ENCODE measurements at places on chromosomes 2 and 18. TPM values are rescaled to one million over a fixed set of nuclear protein-coding genes. Genes with fewer than 3 reads are reported as not detected.

NHEJ1 gene
- total RNA-seq, result 12.1 TPM

DNA sequence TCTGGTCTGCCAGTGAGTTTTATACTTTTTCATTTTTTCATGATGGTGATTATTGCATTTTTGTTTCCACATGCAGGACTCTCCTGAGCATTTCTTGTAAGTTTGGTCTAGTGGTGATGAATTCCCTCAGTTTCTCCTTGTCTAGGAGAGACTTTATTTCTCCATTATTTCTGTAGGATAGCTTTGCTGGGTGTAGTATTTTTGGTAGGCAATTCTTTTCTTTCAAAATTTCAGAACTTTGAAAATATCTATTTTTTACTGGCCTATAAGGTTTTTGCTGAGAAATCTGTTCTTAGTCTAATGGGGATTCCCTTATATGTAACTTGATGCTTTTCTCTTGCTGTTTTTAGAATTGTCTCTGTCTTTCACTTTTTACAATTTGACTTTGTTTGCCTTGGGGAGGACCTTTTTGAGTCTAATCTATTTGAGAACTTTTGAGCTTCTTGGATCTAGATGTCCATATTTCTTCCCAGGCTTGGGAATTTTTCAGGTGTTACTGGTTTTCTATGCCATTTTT is 149.1 kb downstream of the UBR3 start:
- DNase-seq, result no peak
- H3K36me3 ChIP-seq, result no peaks in the 10 kb centered on the region
- H3K27me3 ChIP-seq, result no peaks in the 10 kb centered on the region
- no peak overlapping the region for H3K27ac ChIP-seq

- peaks cover 80% of the 10 kb centered on the region for H3K27me3 ChIP-seq
- peak; percentile 9 for DNase-seq
- H3K27ac ChIP-seq, result no peak overlapping the region
- H3K4me3 ChIP-seq, result no peak overlapping the region
- H3K36me3 ChIP-seq, result no peaks in the 10 kb centered on the region
- peaks cover 7% of the 10 kb centered on the region for H3K4me1 ChIP-seq
Measured at GRCh38 chr2:74513605-74514367, 464 bp upstream of the TLX2 start.

- no peaks in the 10 kb centered on the region for H3K36me3 ChIP-seq
- H3K4me1 ChIP-seq, result no peaks in the 10 kb centered on the region
Measured at GRCh38 chr2:132999421-132999820, 329.4 kb upstream of the LYPD1 start.

DNA sequence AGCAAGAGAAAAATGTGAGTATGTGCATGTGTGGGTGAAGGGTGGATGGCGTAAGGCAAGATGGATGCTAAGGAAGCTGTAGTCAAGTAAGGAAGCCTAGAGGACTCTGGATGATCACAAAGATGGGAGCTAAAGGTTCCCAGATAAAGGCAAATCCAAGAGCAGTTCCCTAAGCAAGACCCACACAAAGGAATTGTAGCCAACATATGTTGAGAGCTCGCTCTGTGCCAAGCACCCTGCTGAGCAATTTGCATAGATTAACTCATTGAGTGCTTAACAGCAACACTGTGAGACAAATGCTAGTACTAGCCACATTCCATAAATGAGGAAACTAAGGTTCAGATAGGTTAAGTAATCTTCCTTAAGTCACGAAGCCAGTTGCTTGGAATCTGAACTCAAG is 132.6 kb downstream of the C1D start:
- no peak overlapping the region for H3K27ac ChIP-seq
- no peaks in the 10 kb centered on the region for H3K4me1 ChIP-seq
- no peaks in the 10 kb centered on the region for H3K27me3 ChIP-seq

KRTCAP3 gene
- total RNA-seq, result 4.6 TPM

GRCh38 chr18:3015851-3016250 is 2.9 kb upstream of the LPIN2 start:
- H3K27ac ChIP-seq, result peak overlapping the region; percentile 62
- peaks cover 48% of the 10 kb centered on the region for H3K4me1 ChIP-seq
- no peaks in the 10 kb centered on the region for H3K27me3 ChIP-seq
- peak; percentile 12 for DNase-seq
- no peak overlapping the region for H3K4me3 ChIP-seq

Data from endothelial cell of umbilical vein (primary cell).